T-helper 1 cell (primary cell): ENCODE measurements at places on chromosomes 7 and 10.

GRCh38 chr7:106518967-106519366 lies 142.0 kb downstream of the CCDC71L start:
- DNase-seq, result no peak

- DNase-seq, result no peak
These were observed 1588.8 kb downstream of the REEP3 start for GRCh38 chr10:65110009-65110408.

GRCh38 chr7:134747326-134747725 lies 32.1 kb upstream of the CALD1 start:
- no peak for DNase-seq

DNA sequence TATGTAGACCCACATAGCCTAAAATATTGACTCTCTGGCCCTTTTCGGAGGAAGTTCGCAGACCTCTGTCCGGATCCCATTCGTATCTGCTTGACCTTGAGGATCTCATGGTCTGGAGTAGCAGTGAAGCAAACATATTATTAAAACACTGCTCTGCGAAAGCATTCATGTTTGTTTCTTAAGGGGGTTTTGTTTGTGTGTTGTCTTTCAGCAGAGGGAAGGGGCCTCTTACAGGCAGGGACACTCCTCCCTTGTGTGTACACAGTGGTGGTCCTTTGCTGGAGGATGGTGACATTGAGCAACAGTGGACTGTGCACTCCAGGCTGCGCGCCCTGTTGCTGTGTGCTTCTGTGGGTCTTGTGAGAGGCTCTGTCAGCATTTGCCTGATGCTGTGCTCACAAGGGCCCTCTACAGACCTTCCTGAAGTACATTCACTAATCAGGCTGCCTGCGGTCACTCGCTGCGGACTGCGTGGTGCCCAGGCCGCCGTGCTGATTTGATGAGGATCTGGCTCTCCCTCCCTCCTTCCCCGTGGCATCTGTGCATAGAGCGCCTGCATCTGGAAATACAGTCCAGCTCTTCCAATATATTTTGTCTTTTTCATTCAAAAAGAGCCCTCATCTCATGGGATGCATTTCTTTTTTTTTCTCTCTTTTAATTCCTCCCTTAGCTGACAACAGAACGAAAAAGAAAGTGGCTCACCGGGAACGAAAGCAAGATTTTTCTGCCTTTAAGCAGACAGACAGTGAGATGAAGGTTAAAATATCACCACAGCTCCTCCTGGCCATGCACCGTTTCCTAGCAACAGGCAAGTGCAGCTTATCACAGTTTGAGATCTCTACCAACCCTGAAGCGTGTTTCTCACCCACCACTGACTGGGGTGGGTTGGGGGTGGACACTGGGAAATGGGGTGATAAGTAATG lies 135.8 kb downstream of the CNNM2 start:
- DNase-seq, result no peak

DNA sequence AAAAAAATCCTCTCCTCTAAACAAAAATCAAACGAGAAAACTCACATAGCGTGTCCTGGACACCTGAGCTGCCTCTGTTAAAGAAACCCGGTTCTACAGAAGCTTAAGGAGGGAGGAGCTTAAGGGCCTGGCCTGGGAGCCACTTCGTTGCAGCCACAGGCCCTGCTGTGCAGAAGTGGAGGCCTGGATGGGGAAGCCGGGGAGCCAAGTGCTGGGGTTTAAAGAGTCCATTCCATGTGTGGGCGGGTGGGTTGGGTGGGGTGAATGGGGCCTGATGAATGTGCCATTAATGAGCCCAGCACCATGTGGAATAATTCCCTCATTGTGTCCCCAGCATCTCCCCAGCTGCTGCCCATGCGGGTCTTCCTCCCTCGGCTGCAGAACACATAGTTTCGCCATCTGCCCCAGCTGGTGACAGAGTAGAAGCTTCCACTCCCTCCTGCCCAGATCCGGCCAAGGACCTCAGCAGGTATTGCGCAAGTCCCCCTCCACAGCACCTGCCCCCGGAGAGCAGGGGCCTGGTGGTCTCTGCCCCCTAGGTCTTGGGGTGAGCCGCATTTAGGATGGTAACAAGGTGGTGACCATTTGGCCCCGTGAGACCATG lies 127.8 kb upstream of the BTBD16 start:
- DNase-seq, result no peak

GRCh38 chr7:37035631-37036030 lies 311.3 kb upstream of the AOAH start:
- no peak for DNase-seq

GRCh38 chr7:97246317-97246716 lies 128.8 kb downstream of the SDHAF3 start:
- DNase-seq, result no peak

GRCh38 chr7:32489788-32490126 lies 423 bp downstream of the LSM5 start:
- no peak for DNase-seq

DNA sequence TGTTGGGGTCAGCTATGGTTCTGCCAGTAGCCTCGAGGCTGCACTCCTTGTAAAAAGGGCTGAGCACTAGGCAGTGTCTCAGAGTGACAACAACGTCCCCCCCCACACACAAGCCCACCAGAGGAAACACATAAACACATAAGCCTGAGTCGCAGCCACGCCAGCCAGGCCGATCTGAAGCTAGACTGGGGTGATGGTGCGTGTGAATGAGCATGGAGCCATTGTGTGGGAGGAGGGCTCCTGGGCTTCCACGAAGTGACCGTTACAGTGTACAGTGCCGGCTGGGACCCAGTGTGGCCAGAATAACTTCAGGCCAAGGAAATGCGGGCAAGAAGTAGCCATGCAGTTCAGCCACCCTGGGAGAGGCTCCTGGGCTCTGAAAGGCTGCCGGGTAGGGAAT lies 3.7 kb upstream of the C10orf105 start:
- DNase-seq, result no peak

GRCh38 chr7:2173189-2173827 lies 59.4 kb downstream of the MAD1L1 start:
- no peak for DNase-seq

GRCh38 chr10:78964952-78965633 lies 103.7 kb upstream of the ZMIZ1 start:
- DNase-seq, result no peak

DNA sequence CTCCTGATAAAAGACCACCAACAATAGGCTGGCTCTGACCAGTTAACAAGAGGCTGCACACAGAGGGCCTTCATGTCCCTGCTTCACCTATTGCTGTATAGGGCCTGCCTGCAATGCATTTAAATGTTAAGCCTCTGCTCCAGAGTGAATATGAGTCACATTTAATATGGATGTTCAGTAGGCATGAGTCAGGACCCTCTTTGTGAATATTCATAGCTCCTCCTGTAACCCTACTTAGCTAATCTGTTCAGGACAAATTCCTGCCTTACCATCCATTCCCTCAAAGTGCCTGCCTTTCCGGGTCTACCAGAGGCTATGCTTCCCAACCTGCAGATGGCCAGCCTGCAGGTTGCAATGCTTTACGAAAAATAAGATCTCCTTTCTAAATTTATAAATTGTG lies 32.5 kb downstream of the ARHGAP22 start:
- DNase-seq, result no peak

- DNase-seq, result no peak
These were observed 57.1 kb downstream of the NXPH1 start for GRCh38 chr7:8490391-8491045.

GRCh38 chr7:101680406-101681145 lies 51.5 kb upstream of the MYL10 start:
- no peak for DNase-seq

DNA sequence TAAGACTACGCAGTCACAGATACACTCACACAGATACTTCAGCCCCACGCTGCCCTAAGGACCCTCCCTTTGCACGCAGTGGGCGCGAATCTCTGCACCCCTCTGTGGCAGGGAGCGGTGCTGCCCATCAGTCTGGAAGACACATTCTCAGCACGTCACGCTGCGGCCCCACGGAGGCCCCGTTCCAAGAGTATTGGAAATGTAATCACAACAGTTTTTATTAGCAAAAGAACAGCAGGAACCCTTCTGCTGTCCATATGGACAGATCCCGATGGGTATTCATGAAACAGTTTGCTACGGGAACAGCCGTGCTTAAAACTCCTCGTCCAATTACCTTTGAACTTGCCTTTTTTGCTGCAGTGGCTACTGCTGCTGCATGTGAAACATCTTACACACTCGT lies 131.0 kb downstream of the RPS24 start:
- DNase-seq, result no peak

- no peak for DNase-seq
These were observed 221.0 kb downstream of the TWIST1 start for GRCh38 chr7:18896343-18896975.

DNA sequence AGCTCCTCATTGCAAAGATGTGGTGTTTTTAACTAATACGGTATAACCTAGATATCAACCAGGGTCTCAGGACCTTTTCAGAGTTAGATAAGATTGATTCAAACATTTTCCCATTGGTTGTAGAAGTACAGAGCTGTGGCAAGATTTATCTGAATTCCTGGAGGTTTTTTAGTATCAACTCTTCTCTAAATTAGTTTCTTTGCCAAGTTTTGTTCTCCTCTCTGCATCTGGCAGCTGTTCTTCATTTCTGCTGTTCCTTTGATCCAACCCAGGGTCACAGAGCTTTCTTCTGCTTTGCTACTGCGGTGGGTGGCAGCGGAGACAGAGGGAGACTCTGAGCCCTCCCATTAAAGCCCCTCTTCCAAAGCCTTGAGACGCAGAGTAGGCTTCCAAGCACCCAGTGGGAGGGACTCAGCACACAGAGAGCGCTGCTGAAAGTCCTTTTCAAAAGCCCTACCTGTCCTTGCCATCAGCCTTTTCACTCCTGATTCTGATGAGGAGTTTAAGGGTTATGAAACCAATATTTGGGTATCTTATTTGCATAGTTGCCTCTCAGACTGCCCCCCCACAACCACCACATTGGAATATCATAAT lies 146.3 kb upstream of the EEPD1 start:
- no peak for DNase-seq

- no peak for DNase-seq
These were observed 5.5 kb downstream of the ANXA11 start for GRCh38 chr10:80199828-80200227.

DNA sequence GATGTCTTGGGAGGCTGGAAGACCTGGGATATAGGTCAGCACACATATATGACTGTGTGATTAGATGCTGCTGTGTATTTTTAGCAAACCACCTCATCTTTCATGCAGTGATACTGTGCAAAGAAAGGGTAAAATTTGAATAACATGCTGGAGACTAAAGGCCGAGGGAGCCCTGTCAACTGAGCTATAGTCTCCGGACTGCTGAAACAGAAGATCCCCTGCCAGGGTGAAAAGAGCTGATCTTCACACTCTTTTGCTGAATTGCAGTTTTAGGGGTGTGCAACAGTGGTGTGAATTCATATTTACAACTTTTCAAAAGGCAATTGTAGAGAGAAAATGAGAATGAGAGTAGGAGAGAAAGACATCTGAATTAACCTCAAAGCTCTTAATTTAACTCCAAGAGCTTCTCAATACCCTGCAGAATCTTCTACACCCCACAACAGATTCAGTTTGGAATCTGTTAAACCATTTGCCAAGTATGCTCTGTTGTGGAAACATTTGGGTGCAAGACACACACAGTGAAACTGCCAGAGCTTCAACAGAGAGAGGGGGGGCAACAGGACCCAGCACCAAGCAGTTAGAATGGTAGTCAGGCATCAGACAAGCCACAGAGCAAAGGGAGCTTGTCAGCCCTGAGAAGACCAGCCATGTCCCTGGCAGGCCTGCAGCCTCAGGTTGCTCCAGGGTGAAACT lies 190.1 kb upstream of the STK17A start:
- DNase-seq, result no peak

- no peak for DNase-seq
These were observed 101.1 kb downstream of the RAPGEF5 start for GRCh38 chr7:22255834-22256233.

DNA sequence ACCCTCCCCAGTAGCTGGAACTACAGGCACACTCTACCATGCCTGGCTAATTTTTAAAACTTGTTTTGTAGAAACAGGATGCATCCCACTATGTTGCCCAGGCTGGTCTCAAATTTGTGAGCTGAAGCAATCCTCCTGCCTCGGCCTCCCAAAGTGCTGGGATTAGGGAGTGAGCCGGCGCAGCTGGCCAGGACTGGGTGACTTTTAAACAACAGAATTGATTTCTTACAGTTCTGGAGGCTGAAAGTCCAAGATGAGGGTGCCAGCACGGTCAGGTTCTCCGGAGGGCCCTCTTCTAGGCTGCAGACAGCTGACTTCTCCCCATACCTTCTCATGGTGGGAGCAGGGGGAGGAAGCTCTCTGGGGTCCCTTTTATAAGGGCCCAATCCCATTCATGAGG lies 75.2 kb upstream of the CHST15 start:
- DNase-seq, result no peak

DNA sequence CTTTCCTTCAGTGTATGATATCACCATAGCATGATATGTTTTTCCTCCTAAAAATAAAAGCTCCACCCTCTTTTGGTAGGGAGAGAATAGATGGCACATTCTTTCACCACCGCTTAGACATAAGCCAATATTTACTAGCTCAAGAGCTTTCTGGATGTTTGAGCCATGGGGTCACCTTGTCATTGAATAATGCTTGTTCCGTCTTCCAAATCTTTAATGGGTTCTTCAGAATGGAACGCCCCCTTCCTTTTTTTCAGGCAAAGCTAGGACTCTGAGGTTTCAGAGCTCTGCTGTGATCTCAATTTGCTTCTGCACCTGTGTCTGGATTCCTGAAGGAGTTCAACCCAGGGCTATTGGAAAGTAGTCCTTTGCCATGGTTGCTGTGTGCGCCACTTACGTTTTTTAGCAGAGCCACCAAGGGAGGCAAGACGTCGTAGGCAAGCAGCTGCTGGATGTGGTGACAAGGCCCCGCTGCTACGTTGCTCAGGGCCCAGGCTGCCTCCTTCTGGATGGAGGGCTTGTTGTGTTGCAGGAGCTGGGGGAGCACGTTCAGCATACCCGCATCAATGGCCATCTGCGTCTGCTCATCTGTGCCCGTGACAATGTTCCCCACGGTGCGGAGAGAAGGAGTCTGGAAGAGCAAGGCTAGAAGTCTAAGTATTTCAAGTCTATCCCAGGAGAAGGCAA lies 23.2 kb downstream of the KPNA7 start:
- DNase-seq, result no peak

DNA sequence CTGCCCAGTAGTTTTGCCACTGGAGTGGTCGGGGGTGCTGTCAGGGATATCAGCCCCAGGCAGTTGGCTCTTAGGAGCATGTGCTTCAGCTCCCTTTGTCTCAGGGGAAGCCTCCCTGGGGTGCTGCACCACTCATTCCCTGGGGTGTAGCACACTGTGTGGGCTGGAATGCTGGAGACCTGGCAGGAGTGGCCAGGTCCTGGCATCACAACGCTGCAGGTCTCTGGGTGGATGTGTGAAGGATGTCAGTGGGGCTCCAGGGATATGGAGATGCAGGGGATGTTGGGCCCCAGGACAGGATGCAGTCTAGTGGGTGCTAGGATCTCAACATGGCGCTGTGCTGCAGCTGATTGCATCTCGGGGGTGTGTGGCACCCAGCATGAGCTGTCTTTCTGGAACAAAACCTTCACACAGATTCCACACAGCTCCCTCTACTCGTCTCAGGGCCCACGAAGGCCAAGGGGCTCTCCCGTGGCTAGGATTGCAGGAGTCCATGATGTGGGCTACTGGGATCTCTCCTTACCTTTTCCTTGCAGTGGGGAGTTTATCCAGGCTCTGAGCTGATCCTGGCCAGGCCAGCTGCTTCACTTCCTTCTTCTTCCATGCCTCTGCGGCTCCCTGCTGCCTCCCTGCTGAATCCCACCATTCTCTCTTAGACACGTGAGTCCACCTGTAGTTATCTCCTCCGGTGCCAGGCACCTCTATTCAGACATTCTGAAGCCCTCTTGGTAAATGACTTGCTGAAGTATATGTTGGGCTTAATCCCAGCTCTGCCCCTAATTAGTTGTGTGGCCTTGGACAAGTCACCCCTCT lies 295.1 kb downstream of the RPS24 start:
- DNase-seq, result no peak
